ENCODE measurements at places on chromosomes 2 and 18.

DNA sequence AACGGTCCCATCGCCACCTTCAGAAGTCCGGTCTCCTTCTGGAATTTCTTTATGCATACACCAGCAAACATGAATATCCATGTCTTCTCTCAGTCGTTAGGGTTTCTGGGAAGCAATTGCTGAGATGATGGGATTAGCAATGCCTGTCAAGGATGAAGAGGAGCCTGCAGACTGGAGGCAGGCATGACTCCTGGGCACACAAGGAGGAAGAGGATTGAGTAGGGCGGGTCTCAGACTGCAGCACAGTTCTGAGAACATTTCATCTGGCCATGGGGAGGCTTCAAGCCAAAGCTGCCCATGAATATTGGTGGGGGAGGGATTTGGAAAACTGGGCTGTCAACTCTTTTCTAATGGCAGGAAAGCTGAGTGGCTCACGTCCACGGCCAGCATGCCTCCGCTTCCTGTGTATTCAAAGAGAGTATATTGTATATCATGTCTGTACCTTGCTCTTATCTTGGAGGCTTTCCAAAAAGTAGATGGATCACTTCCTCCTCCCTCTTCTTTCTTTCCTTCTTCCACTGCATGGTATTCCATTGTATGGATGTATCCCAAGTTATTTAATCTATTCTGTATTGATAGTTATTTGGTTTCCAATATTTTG, 24.5 kb downstream of the MC2R start:
- DNase-seq = no peak

- no peak for DNase-seq
Measured at GRCh38 chr18:21069468-21069867, 42.1 kb downstream of the ROCK1 start.

GRCh38 chr2:227317834-227318233, 7.2 kb upstream of the MFF start:
- no peak for DNase-seq

DNA sequence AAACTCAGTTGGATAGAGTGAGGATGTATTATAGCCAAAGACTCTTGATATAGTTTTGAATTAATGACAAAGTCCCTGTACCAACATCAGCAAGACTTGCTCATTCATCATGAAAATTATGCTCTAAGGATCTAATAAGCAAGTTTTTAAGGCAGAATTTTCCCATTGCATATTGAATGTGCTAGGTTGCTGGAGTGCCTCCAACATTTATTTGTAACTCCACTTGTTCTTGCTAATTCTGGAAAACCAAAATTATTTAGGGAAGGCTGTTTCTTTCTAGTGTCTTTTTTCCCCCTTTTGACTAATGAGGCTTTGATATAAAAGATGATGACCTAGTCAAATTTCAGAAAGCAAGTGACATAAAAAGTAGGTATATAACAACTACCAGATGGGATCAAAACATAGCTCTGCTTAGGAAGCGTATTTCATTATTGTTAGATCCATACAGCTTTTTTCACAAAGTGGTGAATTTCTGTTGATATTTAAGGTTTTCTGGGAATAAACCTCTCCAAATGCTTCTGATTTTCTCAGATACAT, 7.7 kb downstream of the SLC4A10 start:
- no peak for DNase-seq

DNA sequence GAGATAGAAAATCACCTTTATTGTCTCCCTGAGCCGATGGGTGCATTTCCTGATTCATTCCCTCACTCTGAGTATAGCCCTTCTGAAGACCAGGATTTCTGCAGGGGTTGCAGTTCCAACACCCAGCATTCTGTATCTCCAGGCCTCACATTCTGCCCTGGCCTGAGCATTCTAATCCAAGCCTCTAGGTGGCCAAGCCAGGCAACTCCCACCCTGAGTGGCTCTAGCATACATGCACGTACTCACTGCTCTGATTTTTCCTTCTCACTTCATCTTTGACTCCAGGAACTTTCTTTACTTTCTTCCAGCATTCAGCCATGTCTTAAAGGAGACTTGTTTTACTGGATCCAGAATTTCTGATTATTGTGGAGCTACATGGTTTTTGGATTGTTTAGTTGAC, 100.7 kb upstream of the STK39 start:
- no peak for DNase-seq

- no peak for DNase-seq
Measured at GRCh38 chr2:160206436-160206835, 6.4 kb upstream of the ITGB6 start.

DNA sequence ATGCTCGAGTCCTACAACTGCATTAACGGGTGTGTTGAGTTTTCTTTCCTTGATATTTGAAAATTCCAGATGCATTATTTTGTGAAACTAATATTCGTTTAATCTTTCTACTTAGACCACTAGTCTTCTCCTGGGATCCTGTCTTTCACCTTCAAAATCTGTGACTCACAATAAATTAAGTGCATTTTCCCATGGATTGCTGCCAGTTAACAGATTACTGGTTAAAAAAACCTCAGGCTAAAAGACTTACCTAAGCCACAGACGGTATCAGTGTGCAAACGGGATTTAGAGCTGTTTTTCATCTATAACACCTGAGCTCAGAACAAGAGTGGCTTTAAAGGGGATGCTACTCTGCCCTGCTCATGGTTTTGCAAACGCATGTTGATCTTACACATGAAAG, 10.2 kb downstream of the FECH start:
- no peak for DNase-seq

GRCh38 chr2:127044977-127045661, 61.8 kb downstream of the BIN1 start:
- peak; percentile 1 for DNase-seq

GRCh38 chr2:181104512-181105115, 124.2 kb downstream of the UBE2E3 start:
- peak; percentile 20 for DNase-seq

DNA sequence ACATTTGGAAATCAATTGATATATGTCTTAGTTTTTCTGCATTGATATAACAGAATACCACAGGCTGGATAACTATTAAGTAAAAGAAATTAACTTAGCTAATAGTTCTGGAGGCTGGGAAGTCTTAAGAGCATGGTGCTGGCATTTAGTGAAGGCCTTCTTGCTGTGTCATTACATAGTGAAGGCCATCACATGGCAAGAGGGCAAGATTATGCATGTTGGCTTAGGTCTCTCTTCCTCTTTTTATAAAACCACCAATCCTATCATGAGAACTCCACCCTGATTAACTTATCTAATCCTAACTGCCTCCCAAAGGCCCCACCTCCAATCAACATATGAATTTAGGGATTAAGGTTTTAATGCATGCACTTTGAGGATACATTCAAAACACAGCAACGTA, 225.5 kb upstream of the VRK2 start:
- no peak for DNase-seq

DNA sequence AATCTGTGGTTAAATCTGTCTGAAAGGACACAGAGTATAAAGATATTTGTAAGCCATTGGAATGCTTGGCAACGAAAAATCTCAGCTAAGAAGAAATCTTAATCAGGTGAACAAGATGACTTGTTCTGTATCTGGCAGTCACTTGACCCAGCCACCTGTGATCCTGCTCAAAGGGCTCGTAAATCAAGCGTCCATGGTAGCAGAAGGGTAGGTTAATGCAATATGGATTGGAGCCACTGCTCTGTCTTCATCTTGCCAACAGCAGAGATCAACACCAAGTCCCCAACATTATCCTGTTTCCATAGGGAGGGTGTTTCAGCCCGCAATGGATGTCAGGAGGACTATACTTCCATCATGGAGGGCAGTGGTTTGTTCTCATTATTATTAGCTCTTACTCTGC, 378.4 kb downstream of the CDH7 start:
- no peak for DNase-seq

GRCh38 chr2:234448506-234449184, 48.2 kb downstream of the ARL4C start:
- DNase-seq = no peak

DNA sequence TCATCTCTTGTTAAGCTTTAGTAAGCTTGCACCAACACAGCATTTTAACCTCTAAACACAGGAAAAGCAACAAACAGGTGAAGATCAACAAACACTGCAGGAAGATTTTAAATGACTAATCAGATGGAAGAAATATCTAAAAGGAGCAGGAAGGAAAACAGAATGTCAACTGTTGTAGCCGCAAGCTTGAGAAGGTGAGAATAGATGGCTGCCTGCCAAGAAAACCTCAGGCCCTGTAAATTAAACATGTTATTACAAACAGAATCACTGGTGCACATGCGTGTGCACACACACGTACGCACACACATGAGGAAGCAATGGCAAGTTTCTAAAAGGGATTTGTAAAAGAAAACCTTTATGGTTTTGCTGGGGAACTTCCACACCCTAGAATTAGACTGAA, 257.8 kb upstream of the GALNT5 start:
- DNase-seq = no peak

DNA sequence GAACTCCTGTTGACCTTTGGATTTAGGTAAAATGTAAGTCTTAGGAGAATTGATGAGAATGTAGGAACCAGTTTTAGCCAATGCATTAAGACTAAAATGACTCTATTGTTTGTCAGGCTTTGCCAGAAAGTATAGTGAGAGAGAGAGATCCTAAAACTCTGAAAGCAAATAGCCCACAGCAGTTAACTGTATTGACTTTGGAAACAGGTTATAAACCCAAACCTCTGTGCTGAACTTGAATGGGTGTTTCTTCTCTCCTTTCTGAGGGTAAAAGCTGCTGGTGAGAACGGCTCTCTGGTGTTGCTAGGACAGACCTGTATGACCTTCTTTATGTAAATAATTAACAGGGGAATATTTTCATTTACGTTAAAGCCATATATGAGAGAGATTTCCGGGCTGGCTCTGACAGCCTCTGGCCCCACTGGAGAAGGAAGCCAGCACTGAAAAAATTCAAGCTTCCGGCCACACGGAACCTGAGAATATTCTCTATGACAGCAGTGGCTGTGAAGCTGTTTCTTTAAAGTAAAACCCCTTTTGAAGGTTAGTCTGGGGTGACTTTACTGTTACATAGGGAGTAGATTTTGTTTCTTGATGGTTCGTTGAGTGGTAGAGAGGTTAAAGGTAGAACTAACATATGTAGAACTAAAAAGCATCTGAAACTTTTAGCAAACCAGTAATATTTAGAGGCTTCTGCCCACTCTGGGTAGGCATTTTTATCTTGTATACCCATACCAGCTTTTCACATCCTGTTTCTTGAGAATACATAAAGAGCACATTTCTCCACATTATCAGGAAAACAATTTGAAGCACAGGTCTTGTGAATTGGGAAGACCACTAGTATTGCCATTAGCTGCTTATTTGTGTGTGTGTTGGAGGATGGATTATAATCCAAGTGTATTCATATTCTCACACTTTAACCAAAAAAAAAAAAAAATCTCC, 123.8 kb downstream of the SPTBN1 start:
- peak; percentile 70 for DNase-seq

- DNase-seq = no peak
Measured at GRCh38 chr2:145374165-145374564, 854.2 kb upstream of the ZEB2 start.

- DNase-seq = no peak
Measured at GRCh38 chr18:9263264-9263663, 71.3 kb upstream of the TWSG1 start.

DNA sequence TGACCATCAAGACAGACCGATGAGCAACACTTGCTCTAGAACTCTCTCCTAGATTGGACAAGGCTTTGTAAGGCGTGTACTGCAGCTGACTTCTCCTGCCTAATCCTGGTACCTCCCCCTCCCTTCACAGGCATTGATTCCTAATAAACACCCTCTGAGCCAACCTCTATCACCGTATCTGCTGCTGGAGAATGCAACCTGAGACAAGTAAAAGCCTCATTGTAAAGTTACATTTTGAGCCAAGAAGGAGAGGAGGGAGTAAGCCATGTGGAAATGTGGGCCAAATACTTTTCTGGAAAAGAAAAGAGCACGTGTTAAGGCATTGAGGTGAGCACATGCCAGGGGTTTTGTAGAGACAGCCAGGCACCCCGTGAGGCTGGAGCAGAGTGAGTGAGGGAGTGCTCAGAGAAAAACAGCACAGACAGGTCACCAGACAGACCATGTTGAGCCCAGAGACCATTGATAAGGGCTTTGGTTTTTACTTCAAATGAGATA, 2.6 kb upstream of the WDFY1 start:
- DNase-seq = no peak

DNA sequence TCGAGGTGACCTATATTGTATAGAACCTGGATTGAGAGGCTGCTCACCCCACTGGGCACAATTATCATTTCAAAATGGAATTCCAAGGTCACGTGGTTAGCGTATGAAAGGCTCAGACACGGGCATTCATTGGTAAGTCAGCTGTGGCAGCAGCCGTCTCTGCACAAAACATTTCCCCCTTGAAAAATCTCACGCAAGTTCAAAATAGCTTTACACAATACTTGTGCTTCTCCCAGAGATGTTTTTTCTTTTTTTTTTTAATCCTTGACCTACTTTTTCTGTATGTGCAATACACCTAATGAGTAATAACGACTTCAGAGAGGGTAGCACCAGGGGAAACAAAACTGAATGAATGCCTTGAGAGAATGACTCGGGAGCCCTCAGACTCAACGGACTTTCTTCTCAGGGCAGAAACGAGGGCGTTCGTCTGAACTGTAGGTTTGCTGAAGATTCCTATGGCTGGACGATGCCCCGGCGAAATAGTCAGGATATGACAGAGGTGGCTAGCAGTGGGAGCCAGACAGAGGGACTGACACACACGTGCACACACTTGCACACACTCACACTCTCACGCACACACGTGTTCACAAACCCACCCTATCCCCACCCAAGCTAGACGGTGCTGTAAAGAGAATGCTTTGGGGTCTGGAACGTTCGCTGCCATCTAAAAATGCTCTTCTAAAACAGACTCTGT, 77.8 kb downstream of the PDCL3 start:
- no peak for DNase-seq

- no peak for DNase-seq
Measured at GRCh38 chr18:59758106-59758505, 60.9 kb upstream of the CCBE1 start.

DNA sequence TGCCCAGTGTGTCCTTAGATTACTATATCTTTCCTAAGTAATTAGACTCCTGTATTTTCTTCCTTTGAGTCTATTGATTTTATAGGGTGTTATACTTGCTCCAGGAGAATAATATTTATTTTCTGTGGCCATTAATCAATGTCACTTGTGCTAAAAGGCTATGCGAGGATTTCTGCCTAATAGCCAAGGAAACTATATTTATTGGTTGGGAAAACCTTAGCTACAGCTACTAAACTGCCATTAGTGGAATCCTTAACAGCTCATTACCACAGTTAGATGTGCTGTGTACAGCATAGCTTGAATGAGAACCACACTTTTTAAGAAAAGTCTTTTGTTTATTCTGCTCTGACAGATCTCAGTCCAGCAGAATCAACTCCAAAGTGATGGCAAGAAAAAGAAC, 537.3 kb downstream of the ERBB4 start:
- no peak for DNase-seq

DNA sequence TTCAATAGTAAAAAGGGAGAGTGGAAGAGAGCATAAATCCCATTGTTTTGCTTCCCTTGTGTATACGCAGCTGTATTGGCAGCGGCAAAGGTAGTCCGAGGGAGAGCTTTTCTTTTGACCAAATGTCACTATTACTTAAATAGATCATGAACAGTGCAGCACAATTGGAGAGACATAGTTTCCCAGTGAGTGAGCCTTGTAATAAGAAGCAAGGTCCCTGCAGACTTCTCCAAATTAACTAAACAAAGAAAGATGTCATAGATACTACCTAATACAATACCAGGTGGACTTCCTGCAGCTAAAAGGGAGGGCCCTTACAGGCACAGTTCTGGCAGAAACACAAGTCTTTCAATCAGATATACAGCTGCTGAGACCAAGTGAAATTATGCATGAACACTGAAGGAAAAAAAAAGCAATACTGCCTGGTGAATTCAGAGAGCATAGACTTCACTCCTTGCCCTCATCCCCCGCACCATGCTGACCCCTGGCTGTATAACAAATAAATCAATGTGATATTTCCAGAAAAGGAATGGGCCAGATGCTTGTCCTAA, 404.7 kb upstream of the CDH2 start:
- DNase-seq = no peak

All from CD4-positive, alpha-beta T cell treated with Interleukin-4 for 1 hour (primary cell).